NCI-H2081 treated with DMSO at 0.1 percent for 48 hours (cell line): ENCODE measurements at places on chromosomes 7 and 10.

- DNase-seq: no peak
Observed at GRCh38 chr7:104895522-104896236, 118.3 kb upstream of the KMT2E start.

DNA sequence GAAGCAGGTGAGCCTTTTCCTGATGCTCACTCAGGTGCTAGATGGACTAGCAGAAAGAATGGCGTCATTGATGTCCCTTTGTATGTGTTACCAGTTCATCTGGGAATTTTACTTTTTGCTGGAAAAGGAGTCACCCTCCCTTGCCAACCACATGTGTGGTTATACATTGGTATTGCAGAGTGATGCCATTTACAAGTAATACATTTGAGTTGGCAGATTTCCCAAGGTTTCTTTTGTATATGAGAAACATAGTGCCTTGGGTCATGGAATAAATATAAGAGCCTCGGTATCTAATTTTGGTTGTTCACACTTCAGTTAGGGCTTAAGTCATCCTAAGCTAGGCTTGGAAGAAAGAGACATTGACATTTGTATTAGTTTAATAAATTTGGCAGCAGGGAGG lies 10.4 kb upstream of the ATXN7L1 start:
- no peak for DNase-seq

DNA sequence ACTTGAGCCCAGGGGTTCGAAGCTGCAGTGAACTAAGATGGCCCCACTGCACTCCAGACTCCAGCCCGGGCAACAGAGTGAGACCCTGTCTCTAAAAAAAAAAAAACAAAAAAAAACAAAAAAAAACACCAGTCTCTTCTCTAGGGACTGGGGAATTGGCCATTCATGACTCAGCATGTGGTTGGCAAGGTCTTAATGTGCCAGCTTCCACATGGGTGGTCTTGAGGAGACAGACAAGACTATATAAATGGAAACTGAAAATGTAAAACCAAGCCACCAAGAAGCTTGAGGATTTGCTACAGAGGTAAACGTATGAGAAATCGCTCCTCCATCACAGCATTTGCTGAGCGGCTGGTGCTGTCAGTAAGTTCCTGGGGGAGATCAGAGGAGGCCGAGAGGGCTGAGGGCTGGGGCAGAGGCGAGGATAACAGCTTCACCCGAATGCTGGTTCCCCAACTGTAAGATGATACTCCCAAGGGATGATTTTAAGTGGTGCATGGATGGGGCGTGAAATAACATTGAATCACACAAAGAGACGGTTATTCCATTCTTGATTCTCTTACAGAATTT lies 128.7 kb downstream of the C10orf105 start:
- no peak for DNase-seq

- DNase-seq: no peak
Observed at GRCh38 chr7:52017802-52018679, 701.4 kb upstream of the COBL start.
